Frontal cortex (tissue), 4 donors: ENCODE measurements at places on chromosomes 11 and 22.

DNA sequence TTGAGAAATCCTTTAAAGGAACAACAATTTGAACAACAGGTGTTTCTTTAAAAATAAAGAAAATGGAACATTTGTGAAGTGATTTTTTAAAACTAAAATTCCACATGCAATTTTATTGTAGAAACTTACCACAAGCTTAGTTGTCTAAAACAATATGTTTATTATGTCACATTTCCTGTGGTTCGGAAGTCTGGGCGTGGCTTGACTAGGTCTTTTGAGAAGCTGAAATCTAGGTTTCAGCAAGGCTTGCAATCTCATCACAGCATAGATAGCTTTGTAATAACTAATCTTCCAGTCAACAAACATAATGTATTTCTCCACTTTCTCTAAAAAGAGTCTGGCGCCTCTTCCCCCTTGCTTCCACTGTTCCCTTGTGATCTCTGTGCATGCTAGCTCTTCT is 27.0 kb downstream of the MS4A6A start:
- DNase-seq: no peak

DNA sequence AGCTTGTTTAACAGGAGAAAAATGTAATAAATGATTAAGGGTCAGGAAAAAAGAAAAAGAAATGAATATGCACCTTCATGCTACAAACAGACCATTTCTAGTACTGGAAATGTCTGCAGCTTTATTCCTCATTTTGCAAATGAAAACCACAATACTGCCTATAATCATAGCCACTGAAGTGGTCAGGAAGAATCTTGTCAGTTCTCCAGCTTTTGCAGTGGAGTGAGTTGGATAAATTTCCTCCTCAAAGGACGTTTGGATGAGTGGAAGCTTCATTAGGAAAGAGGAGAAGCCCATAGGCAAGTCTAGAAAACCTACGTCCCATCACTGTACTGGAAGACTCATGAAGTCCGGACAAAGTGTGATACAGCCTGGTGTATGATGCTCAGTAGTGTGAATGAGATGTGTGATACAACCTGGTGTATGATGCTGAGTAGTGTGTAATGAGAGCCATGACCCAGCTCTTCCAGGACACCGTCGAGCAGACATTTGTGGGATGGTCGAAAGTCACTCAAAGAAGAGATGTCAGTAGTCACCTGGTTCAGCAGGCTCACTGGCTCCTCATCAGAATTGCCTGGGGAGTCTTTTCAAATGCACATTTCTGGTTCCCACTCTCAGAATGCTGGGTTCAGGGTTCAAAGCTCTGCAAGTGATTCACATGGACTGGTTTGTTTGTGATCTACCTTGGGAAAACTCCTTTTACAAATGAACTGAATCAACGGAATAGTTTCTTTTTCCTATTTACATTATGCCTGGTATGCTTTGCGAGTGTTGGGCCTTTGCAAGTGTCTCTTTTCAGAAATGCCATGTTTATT is 101.3 kb downstream of the PDHX start:
- DNase-seq: no peak

GRCh38 chr11:36333468-36333867 is 37.4 kb downstream of the PRR5L start:
- no peak for DNase-seq

GRCh38 chr22:35357883-35358621 is 22.8 kb upstream of the HMOX1 start:
- no peak for DNase-seq

DNA sequence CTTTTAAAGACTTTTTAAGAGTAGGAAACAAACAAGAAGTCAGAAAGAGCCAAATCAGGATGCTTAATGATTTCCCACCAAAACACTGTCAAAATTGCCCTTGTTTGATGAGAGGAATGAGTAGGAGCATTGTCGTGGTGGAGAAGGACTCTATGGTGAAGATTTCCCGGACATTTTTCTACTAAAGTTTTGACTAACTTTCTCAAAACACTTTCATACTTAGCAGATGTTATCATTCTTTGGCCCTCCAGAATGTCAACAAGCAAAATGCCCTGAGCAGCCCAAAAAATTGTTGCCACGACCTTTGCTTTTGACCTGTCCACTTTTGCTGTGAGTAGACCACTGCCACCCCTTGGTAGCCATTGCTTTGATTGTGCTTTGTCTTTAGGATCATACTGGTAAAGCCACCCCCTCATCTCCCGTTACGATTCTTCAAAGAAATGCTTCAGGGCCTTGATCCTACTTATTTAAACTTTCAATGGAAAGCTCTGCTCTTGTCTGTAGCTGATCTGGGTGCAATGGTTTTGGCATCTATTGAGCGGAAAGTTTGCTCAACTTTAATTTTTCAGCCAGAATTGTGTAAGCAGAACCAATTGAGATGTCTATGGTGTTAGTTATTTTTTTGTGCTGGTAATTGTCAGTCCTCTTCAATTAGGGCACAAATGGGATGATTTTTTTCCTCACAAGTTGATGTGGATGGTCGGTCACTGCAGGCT is 67.2 kb downstream of the ADM start:
- no peak for DNase-seq
